Stimulated activated CD8-positive, alpha-beta memory T cell treated with anti-CD3 and anti-CD28 coated beads, Interleukin-7, amount 100 ng/mL, for 1 hour (primary cell): ENCODE measurements at places on chromosomes 12 and 14.

GRCh38 chr12:75756111-75756510 is 244.7 kb upstream of the KRR1 start:
- DNase-seq, result no peak

GRCh38 chr12:57385586-57385985 is 45.3 kb downstream of the R3HDM2 start:
- no peak for DNase-seq

GRCh38 chr14:102320033-102320660 is 601 bp downstream of the ZNF839 start:
- no peak for DNase-seq

DNA sequence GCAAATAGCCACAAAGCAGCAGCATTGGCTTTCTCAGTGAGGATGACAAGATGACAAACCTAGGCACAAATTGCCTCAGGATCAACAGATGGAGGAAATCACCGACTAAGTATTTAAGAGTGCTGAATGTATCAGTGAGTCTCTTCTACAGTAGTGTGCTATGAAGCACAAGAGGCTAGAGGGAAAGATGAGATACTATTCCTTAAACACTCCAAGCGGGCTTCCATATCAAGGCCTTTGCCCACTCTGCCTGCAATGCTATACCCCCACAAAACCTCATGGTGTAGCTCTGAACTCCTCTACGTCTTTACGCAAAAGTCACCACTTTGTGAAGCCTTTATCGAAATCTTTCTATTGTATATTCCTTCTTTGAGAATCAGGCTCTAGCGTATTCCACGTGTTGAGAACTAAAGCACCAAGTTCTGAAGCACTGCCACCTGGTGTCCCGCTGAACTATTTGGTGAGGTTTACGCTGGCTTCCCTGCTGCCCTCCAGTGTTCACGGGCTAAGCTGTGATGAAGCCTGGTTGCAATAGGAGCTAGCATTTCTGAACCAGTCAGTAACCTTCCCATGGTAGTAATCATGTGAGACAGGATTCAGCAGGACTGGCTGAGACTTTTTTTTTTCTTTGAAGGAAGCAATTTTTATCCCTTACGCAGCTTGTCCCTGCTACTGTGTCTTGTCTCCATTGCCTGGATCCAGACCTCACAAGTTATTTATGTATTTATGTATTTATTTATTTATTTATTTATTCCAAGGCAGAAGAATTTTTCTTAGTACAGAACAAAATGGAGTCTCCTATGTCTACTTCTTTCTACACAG is 426.5 kb upstream of the OR4E1 start:
- no peak for DNase-seq

DNA sequence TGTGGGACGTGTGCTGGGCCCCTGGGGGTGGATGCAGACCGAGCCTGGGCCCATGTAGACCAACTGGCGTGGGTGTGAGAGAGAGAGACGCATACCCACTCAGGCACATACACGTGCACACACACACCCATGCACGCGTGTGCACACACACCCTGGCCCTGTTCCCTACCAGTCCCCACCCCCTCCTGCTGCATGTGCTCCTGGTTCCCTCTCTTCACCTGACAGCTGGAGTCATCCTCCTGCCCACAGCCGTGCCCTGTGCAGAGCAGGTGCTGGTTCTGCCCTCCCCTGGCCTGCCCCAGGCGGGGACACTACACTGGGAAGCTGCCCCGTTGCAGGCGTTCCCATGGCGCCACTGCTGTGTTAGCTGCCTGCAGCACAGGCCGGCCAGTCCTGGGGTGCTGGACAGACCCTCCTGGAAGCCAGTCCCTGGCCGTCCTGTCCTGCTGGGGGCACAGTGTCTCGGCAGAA is 18.5 kb downstream of the PACS2 start:
- DNase-seq, result no peak

DNA sequence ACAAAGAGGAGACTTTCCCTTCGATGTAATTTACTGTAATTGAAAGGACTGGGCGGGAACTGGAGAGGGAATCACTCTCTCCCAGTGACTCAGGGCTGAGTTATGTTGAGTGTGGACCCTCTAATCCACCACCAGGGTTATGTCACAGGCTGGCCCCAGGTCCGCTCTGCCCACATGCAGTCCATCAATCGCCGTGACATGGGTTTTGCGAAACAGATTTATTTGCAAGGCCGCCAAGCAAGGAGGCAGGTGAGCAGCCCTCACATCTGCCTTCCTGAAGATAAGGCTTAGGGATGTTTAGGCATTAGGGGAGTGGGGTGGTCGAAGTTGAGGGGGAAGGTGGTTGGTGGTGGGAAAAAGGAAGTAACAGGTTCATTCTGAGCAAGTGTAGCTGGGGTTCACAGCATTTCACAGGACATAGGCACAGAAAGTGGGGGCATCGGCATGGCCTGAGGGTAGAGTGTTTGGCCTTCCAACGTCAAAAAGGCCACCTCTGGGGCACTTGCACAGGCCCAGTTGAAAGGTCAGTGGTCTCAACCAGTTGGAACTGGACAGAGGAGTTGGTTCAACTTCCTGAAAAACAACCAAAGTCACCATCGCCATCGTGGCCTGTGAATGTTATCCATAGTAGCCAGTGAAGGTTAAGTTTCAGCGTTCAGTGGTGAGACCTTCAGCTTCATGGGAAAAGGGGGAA is 66.9 kb downstream of the DNAH10 start:
- no peak for DNase-seq

GRCh38 chr12:89051065-89051677 is 301.1 kb downstream of the DUSP6 start:
- DNase-seq, result no peak

DNA sequence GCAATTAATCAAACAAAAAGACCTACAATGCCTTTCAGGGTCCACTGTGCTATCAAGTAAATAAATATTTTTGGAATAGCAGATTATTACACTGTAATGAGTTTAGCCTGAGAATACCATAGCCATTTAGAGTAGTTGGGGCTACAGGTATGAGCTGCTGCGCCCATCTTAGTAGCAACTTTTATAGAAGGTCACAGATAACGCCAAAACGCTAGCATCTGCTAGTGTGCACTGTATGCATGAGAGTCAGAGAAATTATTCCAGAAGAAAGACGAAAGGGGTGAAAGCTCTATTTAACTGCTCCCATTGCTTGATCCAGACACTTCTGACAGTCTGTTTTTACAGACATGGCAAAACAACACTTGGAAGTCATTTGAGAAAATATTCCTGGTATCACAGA is 48.5 kb upstream of the SLC2A13 start:
- no peak for DNase-seq

- no peak for DNase-seq
Observed at GRCh38 chr12:121602766-121603165, 21.9 kb upstream of the KDM2B start.

- no peak for DNase-seq
Observed at GRCh38 chr14:99632410-99633035, 12.4 kb upstream of the HHIPL1 start.

DNA sequence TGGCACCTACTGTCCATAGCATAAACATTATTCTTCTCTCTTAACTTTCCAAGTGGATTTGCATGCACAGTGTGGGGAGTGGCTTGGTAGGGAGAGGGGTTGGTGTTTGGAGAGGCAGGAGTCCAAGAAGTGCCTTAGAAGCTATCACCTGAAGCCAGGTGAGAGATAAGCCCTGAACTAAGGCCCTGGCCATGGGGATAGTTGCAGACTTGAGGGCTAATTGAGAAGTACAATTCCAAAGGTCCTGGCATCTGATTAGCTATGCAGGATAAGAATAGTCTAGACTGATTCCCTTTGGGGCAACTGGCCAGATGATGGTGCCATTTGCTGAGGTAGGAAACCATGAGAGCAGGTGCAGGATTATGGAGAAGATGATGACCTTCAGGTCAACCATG is 2.0 kb upstream of the PCK2 start:
- no peak for DNase-seq

- DNase-seq, result no peak
Observed at GRCh38 chr12:55816881-55817344, 611 bp downstream of the SARNP start.

DNA sequence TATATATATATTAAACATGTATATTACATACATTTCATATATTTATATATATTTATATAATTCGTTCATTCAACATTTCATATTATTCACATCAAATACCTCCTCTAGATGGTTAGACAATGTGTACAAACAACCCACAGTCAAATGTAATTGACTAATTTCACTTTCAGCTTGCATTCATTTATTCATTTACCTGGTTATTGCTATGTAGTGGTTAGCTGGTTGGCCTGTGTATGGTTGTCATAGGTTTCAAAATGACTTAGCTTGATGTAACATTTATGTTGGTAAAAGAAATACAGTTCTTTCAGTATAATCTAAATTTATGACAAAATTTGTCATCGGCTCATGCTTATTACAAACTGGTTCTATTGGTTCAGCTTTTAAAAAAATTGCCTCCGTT is 389 bp downstream of the OR4K13 start:
- no peak for DNase-seq

- DNase-seq, result no peak
Observed at GRCh38 chr12:117370588-117370987, 9.2 kb upstream of the NOS1 start.

- no peak for DNase-seq
Observed at GRCh38 chr12:32617534-32617933, 61.6 kb upstream of the DNM1L start.

GRCh38 chr14:45091710-45092109 is 7.8 kb downstream of the PRPF39 start:
- DNase-seq, result no peak

DNA sequence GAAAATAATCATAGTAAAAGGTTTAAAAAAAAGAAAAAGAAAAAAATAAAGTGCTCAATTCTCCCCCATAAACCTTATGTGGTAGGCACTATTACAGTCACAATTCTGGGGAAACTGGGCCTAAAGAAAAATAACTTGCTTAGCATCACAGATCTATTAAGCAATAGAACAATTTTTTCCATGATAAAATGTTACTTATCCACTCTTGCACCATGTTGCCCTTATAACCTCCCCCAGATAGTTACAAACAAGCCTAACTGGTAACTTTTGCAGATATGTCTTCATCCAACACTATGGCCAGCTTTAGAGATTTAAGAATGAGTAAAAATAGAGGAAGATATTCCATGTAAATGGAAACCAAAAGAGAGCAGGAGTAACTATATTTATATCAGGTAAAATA is 164.8 kb downstream of the DUSP6 start:
- no peak for DNase-seq

- DNase-seq, result no peak
Observed at GRCh38 chr14:46108228-46108627, 543.4 kb downstream of the RPL10L start.

- DNase-seq, result no peak
Observed at GRCh38 chr14:70707138-70708038, 65.7 kb downstream of the TTC9 start.

DNA sequence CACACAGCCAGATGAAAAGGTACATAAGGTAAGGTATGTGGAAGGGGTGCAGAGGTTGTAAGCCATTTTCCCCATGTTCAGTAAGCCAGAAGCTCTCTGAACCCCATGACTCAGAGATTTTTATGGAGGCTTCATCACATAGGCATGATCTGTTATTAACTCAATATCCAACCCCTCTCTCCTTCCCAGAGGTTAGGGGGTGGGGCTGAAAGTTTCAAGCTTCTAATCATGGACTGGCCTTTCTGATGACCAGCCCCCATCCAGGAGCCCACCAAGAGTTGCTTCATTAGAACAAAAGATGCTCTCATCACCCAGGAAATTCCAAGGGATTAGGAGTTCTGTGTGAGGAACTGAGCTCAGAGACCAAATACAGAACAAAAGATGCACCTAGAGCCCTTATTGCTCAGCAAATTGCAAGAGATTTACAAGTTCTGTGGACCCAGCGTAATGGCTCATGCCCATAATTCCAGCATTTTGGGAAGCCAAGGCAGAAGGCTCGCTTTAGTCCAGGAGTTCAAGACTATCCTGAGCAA is 103.2 kb upstream of the DAAM1 start:
- no peak for DNase-seq

- DNase-seq, result no peak
Observed at GRCh38 chr12:46368138-46368537, 4.4 kb downstream of the SLC38A2 start.

GRCh38 chr12:51997136-51997535 is 9.6 kb upstream of the TAMALIN start:
- DNase-seq, result no peak

DNA sequence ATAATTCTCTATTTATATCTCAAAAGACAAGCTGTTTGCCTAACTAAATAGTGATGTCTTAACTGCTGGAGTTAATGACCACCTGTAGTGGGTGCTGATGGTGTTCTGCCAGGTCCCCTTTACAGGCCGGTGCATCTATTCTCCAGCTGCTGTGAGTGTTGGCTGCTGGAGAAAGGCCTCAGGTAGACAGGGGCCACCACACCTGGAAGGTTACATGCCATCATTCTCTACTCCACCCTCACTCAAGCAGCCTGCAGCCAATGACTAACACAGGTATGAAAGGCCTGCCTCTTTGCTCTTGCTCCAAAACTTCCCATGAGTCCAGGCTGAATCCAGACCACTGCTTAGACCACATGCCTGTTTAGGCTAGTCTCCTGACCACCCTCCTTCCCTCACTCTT is 73.9 kb downstream of the RPS6KA5 start:
- DNase-seq, result no peak

GRCh38 chr14:100915560-100915959 is 12.0 kb upstream of the RTL1 start:
- DNase-seq, result no peak

GRCh38 chr14:90378249-90378648 is 18.6 kb upstream of the CALM1 start:
- no peak for DNase-seq

DNA sequence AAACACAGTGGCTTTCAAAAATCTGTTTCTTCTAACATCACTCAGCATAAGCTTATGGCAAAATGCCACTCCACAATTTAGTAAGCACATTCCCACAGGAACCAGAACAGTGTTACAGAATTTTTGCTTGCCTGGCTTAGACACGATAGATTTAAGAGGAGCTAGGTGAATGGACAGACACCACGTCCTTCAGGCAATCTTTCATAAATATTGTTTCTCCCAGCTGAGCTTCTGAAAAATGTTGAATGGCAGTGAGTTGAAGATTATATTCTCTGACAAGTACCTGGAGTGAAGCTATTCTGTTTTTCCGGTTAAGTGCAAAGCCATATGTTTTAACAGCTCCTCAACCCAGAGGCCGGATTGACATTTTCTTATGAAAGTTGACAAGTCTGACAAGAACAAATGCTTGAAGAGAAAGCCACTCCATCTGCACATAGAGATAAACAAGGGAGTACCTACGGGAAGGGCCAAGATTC is 102.0 kb downstream of the FSCB start:
- DNase-seq, result no peak

GRCh38 chr12:52865090-52865944 is 16.5 kb upstream of the KRT78 start:
- DNase-seq, result no peak

DNA sequence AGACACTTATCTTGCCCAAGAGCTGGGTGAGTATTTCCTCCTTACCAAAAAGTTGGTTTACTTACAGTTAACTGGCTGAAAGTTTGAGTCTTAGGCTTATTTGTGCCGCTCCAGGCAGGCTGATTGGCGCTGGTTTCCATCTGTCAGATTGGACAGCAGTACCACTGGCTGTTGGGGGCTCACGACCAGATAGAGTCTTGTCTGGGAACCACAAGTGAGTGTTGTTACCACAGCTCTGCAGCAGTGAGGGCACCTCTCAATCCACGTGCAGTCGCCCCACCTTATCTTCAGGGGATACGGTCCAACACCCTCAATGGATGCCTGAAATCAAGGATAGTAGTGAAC is 58.9 kb downstream of the DDX51 start:
- no peak for DNase-seq
